ENCODE measurements at places on chromosomes 6 and 20.

DNA sequence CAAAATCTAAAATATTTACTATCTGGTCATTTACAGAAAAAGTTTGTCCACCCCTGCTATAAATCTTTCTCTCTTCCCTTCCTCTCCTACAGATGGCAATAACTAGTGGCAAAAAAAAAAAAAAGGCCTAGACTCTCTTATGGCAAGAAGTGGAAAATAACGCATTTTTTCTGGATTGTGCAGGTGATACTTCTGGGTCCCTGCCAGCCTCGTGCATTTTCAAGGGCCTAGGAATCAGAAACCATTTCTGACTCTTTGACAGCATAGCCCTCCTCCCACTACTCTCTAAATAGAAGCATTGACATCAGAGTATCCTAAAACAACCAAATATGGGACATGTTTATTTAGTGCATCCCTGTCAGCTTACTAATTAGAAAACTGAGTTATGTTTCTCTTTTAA is 251.0 kb downstream of the KHDC1L start:
- no peak for DNase-seq

DNA sequence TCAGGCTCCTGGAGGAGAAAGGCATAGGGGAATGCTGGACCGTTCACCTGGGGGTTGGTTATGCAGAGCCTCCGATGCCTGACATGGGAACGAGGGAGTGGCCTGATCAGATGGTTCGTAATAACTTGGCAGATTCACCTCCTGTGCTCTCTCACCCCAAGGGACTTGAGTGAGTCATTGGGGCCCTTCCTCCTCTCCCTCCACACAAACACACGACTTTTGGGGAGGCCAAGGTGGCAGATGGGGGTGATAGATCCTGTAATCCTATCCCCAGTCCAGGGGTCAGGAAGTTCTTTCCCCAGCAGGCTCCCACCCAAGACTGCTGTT is 45.6 kb upstream of the ARFGEF2 start:
- no peak for DNase-seq

GRCh38 chr6:41236276-41236675 is 8.1 kb downstream of the TREML4 start:
- DNase-seq, result no peak

GRCh38 chr6:130132286-130132701 is 90.5 kb downstream of the SAMD3 start:
- DNase-seq, result peak; percentile 52
